A549 (cell line): ENCODE measurements at places on chromosomes 1 and 21. TPM values are rescaled to one million over a fixed set of nuclear protein-coding genes. Genes with fewer than 3 reads are reported as not detected.
A peak's percentile ranks its signal among the peaks of the same experiment; 100 is the strongest.

DNA sequence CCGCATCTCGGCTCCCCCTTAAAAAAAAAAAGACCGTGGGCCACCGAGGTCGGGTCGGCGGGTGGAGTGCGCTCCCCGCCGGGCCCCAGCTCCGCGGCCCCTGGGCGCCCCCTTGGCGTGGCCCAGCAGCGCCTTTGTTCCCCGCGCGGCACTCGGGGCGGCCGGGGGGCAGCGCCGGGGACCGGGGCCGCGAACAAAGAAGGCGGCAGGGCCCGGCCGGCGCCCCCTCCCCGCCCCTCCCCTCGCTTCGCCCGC is 571 bp downstream of the MARCKSL1 start:
- DNase-seq = no peak

IGSF3 gene
- 15.9 to 18.5 TPM (median 17.4 TPM) in 3 replicates for polyA plus RNA-seq

- DNase-seq = no peak
Observed at GRCh38 chr1:221664253-221664652, 77.6 kb downstream of the DUSP10 start.

KRTAP19-1 gene
- polyA plus RNA-seq = not detected in 3 replicates

- peak; percentile 14 for DNase-seq
Observed at GRCh38 chr1:20279509-20279908, 11.2 kb upstream of the VWA5B1 start.

CYP4A22 gene
- not detected in 3 replicates for polyA plus RNA-seq

GRCh38 chr1:247121382-247121781 is 17.2 kb upstream of the ZNF669 start:
- DNase-seq = no peak

KRTAP7-1 gene
- polyA plus RNA-seq = not detected in 3 replicates

F5 gene
- polyA plus RNA-seq = 0.03 to 0.04 TPM (median 0.04 TPM) in 3 replicates

DNA sequence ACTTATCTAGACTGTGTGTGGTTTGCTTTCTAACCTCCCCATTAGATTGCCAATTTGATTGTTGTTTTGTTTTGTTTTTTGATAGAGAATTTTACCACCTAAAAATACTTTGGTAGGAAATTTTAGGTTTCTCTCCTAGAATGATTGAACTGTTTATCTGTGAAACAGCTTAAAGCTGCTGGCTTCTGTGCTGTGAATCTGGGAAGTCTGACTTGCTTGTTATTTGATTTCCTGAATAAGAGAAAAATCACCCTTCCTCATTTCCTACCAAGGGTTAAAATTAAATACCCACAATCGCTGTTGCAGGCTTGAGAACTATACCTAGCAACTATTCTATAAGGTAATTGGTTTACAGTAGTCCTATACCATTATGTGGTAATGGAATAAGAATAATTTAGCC is 198.9 kb upstream of the CACYBP start:
- DNase-seq = no peak

DNA sequence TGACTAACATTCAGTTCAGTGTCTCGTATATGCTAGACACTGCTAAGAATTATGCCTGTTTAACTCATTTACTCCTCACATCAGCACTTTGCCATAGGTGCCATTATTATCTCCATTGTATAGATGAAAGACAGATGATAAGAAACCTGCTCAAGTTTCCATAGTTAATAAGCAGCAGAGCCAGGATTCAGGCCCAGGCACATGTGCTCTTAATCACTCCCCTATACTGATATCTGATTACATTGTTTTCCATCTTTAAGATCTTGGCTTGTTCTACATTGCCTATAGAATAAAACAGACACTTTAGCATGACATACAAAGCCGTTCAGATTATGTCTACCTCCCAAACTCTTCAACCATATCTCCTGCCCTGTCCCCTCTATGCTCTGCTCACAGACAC is 30.5 kb upstream of the USH2A start:
- no peak for DNase-seq

GRCh38 chr21:31622397-31622796 is 37.1 kb upstream of the SOD1 start:
- DNase-seq = no peak

FMO5 gene
- 0.25 to 0.50 TPM (median 0.37 TPM) in 3 replicates for polyA plus RNA-seq

DNA sequence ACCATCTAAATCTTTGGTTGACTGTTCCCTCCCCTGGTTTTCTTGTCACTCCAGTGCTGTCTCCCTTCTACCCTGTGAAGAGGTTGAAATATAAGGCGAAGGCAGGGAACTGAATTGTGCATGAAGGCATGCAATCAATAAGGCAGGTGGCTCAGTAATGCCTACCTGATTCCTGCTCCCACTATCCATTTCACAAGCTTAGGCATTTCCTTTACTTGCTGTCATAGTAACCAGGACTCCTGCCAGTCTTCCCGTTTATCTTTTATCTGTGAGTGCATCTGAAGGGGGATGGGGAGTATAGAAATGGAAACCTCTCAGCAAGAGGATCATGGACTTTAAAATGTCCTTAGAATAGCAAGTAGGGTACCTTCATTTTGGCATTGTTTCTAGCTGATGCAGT is 40.5 kb downstream of the MRPS6 start:
- DNase-seq = no peak

DNA sequence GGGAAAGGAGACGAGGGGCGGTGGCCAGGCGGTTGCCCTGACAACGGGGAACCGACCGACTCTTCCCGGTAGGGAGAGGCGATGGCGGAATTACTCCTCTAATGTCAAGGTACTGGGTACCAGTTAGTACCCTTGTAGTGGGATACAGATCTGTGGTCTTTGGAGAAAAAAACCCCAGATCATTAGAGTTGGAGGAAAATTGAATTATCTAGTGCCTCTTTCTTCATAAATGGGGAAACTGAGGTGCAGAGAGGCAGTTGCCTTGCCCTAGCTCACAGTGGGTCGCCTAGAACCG is 545 bp upstream of the PEF1 start:
- DNase-seq = no peak

DNA sequence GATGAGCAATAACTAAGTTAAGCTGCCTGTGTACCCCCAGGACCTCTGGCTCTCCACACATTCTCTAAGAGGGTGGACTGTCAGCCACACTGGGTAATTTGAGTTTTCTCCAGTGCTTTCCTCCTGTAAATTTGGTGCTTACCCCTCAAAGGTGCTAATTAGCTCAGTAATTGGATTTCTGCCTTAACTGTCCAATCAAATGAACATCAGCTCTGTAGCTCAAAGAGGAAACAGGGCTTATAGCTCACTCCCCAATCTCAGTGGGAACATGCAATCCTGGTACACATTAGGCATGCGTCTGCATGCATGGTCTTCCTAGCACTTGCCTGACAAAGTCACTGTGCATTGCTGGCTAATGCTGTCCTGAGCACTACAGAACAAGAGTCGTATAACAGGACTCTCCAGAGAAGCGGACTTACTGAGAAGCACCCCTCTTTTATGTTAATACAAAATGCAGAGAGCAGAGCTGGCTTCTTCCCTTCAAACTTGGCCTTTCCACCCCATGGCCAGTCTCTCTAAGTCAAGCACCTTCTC is 110.1 kb downstream of the NTPCR start:
- DNase-seq = no peak

CTH gene
- 2.3 to 3.8 TPM (median 3.7 TPM) in 3 replicates for polyA plus RNA-seq

OR2T11 gene
- not detected in 3 replicates for polyA plus RNA-seq

GRCh38 chr1:170221031-170221430 is 75.3 kb downstream of the NTMT2 start:
- no peak for DNase-seq

DNA sequence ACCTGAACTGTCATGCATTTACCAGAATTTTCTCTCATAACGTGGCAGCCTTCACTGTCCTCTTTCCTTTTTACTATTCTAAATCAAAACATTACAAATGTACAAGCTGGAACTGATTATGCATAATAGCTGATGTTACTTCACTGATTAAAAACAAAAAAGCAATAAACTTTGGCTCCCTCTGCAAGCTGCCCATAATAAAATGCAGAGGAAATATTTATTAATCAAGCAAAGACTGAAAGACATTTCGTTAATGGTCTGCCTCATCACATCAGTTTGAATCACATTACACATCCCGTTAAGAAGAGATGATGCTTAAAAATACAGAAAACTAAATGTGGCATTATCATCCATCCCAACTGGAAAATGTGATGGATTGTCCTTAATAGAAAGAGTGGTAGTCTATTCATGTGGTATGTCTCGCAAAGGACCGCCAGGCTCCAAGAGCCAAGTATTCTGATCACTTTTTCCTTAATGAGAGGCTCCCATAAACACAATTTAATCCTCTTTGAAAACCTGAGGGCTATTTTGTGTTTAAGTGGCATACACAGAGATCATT is 225.3 kb downstream of the RGS7 start:
- DNase-seq = no peak

- no peak for DNase-seq
Observed at GRCh38 chr1:181416268-181416860, 67.0 kb upstream of the CACNA1E start.

NTMT2 gene
- not detected in 3 replicates for polyA plus RNA-seq

CCDC185 gene
- 0.04 TPM in 1 of 3 replicates, not detected in the others for polyA plus RNA-seq

DNA sequence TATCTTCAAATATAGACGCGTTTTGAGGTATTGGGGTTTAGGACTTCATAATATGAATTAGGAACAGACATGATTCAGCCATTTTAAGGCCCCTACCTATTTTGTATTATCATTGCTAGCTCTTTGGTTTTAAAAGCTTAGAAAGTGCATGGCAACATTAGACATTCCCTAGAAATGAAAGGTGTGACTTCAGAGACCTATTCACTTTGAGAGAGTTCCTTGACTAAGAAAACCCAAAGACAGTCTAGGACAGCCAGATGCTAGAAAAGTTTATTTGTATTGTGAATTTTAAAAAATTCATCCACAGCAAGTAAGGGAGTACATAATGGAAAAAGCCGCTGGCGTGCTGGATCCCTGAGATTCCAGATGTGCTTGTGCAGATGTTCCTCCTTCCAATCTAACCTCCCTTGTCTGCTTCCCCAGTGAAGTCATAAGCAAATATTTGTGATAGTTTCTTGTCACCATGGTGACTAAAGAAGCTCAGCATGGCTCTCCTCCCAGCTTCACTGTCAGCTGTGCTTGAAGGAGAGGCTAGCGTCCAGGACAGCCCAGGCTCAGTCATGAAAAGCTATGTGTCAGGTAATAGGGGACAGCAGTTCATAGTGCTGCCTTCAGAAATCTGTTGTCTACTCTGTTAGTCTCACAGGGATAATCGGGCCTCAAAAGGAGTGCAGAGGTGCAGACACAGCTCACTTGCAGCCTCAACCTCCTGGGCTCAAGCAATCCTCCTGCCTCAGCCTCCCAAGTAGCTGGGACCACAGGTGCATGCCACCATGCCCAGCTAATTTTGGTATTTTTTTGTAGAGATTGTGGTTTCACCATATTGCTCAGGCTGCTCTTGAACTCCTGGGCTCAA is 34.8 kb downstream of the KPNA6 start:
- DNase-seq = peak; percentile 75

DNA sequence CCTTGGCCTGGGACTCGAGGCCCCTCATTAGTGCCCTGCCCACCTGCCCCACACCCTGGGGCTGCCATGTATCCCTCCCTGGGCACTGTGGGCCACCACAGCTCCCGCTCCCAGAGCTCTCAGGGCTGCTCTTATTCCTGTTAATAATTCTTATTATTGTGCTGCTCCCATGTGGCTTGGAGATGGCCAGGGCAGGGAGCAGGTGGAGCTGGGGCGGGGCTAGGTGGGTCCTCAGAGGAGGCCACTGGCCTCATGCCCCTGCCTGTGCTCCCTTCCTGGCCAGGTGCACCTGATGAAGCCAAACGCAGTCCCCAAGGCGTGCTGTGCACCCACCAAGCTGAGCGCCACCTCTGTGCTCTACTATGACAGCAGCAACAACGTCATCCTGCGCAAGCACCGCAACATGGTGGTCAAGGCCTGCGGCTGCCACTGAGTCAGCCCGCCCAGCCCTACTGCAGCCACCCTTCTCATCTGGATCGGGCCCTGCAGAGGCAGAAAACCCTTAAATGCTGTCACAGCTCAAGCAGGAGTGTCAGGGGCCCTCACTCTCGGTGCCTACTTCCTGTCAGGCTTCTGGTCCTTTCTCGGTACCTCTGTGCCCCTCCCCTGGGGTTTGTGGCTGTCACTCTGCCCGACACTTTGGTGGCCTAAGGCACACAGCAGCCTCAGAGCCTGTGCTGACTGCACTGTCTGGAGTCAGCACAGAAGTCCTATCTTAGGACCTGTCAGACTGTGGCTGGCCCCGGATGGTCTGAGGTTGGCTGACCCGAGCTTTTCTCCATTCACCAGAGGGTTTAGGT is 34.1 kb downstream of the BMP8A start:
- no peak for DNase-seq

AMY2B gene
- polyA plus RNA-seq = 1.4 to 2.2 TPM (median 1.7 TPM) in 3 replicates

AMY2A gene
- not detected in 3 replicates for polyA plus RNA-seq

GRCh38 chr21:39164523-39164922 is 18.7 kb downstream of the PSMG1 start:
- DNase-seq = no peak

- no peak for DNase-seq
Observed at GRCh38 chr1:82979593-82980236, 1019.2 kb downstream of the TTLL7 start.

THEM5 gene
- not detected in 3 replicates for polyA plus RNA-seq

HTR6 gene
- 0.13 to 0.30 TPM (median 0.21 TPM) in 3 replicates for polyA plus RNA-seq

- peak; percentile 48 for DNase-seq
Observed at GRCh38 chr1:160354388-160354985, 11.3 kb downstream of the NCSTN start.

DNA sequence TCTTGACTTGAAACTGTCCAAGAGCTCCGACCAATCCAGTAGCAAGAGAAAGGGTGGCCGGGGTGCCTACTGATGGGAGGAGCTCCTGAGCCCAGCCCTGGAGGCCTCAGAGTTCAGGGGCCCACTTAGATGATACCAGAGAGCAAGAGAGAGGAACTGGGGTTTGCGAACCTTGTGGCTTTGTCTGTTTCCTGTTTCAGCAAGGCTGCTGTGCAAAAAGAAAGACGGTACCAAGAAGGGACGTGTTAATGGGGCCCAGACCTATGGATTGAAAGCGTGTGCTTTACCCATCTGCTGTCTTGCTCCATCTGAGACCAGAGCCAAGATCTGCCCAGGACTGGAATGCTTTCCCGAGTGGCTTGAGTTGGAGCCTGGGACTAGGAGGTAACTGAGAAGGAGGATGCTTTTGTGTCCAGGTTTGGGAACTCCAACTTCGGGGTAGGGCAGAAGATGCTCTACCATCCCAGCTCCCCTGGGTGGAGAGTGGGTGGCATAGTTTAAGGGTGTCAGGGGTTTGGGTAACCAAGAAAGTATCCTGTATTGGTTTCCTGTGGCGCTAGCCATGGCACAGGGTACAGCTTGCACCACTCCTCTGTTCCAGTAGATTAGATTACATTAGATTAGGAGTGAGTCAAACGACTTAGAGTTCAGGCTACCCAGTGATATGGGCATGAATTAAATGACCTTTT is at the start of gene TRAF3IP3:
TRAF3IP3 (plus strand) TSS at position 128 of the 689 bp plus-strand sequence. CDS start 3,987 bp downstream, outside the sequence.
- no peak for DNase-seq

DNA sequence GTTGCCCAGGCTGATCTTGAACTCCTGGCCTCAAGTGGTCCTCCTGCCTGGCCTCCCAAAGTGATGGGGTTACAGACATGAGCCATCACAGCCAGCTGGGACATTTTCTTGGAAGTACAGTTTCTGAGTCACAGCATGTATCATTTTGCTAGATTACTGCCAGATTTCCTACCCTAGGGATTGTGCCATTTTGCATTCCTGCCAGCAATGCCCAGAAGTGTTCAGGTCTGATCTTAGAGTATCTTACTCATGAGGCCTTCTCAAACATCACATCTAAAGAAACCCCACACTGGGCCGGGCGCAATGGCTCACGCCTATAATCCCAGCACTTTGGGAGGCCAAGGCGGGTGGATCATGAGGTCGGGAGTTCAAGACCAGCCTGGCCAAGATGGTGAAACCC is 10.2 kb downstream of the BMP8A start:
- no peak for DNase-seq

GRCh38 chr1:54485416-54485815 is 62.6 kb upstream of the ACOT11 start:
- no peak for DNase-seq
